ENCODE measurements at places on chromosomes 16 and 17.
A peak's percentile ranks its signal among the peaks of the same experiment; 100 is the strongest.

DNA sequence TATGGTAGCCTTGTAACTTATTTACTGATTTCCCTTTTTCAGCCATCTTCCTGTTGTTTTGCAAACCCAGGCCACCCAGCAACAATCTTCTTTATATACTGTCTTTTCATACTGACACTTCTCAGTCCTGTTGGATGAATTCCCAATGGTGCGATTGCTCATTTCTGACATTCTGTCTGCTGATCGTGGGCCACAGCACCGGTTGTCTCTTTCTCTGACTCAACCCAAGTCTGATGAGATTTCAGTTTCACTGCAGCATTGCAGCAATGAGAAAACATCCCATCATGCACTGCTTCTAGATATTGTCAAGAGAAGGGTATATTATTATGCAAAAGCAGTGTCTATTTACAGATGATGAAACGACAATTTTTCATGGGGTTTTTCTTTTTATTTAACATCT lies 349.2 kb upstream of the HSBP1 start:
- peak; percentile 56 for DNase-seq

- DNase-seq, result no peak
These were observed 4.3 kb downstream of the AKAP1 start for GRCh38 chr17:57089391-57089790.

DNA sequence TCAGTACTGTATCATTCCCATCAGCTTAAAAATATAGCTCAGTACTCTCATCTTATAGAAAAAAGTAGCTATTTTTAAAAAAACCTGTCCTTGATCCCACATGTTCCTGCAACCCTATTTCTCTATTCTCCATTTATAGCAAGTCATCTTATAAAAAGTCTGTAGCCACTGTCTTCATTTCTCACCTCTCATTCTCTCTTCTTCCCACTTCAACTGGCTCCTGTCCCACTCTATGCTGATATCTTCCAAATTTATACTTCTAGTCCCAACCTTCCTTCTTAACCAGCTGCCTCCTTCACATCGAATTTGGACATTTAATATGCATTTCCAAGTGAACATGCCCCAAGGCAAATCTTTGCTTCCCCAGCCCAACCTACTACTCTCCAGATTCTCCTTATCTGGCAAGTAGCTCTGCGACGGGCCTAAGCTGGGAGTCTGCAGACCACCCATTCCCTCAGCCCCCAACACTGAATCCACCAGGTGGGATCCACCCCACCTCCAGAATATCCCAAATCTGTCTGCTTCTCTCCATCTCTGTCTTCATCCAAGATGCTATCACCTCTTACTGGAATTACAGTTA lies 52.0 kb upstream of the TANC2 start:
- no peak for DNase-seq

DNA sequence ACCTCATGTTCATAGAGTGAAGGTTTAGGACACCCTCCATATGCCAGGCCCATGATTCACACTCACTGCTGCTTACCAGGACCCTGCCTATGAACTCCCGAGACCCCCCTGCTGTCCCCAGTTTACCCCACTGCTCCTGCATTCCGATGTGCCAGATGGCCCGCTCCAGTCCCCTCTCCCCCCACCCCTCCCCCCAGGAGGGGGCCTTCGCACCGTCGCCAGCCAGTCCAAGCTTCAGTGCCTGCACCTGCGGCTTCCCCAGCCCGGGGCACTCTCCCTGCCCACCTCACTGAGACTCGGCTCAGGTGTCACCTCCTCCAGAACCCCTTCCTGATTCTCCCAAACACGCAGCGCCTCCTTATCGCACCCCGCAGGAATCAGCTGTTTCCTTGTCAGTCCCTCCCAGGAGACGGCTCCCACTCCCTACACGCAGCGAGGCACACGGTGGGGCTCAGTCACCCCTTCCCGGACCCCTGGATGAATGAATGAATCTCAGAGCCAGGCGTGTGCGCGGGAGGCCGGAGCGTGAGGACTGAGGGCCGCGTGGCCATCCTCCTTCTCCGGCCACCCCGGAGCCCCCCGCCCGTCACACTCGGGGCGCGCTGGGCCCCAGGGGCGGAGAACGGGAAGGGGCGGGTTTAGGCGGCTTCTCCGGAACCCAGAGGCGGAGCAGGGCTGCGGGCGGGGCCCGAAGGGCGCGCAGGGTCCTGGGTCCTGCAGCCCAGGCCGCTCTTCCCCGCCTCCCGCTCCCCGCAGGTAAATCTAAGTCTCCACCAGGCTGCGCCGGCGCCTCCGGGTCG lies 1.6 kb downstream of the MYO1C start:
- peak; percentile 48 for DNase-seq

- no peak for DNase-seq
These were observed 5.0 kb downstream of the SRCAP start for GRCh38 chr16:30703971-30704370.

GRCh38 chr16:14606102-14606501 lies 24.0 kb downstream of the PARN start:
- DNase-seq, result no peak
